ENCODE measurements at places on chromosomes 3 and 15.

DNA sequence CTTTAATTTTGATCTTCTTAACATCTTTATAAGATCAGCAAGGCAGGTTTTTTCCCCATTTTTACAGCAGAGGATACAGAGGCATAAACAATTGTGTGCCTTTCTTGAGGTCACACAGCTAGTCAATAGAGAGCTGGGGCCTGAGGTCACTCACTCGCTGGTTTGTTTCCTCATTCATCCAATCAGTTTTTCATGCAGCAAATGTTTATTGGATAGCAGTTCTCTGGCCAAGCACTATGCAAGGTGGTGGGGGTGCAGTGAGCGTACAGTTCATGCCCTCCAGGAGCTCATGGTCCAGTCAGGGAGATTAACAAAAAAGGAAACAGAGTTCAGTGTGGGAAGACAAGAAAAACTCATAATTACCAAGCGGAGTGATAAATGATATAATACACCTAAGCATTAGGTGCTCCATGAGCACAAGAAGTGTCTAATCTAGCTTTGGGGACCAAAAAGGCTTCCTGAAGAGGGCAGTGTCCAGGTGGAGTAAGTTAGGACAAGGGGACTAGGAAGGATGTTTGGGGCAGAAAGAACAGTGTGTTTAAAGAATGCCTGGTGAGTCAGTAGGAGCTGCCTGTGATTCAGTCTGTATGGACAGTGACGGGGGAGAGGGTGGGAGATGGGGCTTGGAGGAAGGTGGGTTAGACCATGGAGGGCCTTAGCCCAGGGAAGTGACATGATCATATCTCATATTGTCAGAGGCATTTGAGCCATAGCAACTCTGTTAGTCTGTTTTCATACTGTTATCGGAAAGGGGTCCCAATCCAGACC lies 29.3 kb downstream of the MAP2K5 start:
- DNase-seq, result no peak

- no peak for DNase-seq
Measured at GRCh38 chr3:1056744-1057143, 36.1 kb upstream of the CNTN6 start.

DNA sequence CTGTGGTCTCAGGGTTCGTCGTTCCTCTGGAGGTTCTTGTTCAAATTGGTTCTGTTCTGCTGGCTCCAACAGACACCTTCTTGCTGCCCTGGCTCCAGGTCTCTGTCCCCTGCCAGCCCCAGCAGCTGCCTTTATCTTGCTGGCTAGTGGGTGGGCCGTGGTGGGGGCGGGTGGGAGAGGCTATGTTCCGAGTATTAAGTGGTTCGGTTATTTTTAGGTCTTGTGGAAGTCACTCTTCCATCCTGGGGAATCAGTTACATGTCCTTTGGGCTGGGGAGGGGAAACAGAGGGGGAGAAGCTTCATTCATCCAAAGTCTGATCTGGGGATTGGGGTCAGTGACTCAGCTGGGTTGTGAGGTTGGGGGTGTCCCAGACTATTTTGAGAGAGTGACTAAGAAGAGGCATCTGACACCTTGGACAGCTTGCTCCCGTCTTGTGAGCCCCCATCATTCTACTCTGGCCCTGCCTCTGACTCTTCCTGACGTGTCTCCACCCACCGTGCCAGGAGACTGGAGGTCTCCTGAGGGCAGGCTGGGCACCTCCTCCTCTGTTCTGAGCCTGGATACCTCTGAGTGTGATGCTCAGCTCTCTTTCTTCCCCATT lies at the start of gene XIRP1:
TSS of gene XIRP1 (minus strand) at position 106 of the 603 bp plus-strand sequence. CDS start 3,150 bp downstream, outside the sequence.
- DNase-seq, result no peak

DNA sequence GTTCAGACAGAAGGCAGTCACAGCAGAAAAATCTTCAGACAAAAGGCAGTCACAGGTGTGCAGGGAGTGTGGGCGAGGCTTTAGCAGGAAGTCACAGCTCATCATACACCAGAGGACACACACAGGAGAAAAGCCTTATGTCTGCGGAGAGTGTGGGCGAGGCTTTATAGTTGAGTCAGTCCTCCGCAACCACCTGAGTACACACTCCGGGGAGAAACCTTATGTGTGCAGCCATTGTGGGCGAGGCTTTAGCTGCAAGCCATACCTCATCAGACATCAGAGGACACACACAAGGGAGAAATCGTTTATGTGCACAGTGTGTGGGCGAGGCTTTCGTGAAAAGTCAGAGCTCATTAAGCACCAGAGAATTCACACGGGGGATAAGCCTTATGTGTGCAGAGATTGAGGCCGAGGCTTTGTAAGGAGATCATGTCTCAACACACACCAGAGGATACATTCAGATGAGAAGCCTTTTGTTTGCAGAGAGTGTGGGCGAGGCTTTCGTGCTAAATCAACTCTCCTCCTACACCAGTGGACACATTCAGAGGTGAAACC lies 27.6 kb downstream of the ZNF589 start:
- DNase-seq, result peak; percentile 82

DNA sequence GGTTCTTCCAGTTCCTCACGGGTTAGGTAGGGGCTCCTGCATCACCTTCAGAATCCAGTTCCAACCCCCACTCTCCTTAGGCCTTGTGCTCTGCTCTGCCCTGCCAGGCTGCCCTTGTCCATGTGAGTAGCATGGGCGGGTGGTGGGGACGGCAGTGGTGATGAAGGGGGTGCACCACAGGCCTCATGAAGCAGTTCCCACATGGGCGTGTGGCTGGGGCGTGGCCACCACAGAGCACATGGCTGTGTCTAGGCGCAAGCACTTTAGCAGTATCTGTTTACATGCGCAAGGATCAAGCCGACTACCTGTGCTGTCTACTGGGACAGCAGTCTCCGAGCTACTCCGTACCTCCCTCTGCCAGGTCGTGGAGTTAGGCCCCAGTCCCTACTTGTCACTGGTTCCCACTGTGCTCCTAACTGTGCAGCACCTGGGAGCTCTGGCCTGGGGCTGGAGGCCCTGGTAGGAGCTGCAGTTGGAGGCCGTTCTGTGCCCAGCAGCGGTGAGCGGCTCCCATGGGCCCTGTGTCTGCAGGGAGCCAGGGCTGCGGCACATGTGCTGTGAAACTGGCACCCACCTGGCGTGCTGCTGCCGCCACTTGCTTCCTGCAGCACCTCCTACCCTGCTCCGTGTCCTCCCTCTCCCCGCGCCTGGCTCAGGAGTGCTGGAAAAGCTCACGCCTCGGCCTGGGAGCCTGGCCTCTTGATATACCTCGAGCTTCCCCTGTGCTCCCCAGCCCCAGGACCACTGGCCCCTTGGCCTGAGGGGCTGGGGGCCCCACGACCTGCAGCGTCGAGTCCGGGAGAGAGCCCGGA lies 53.5 kb downstream of the PLXNA1 start:
- no peak for DNase-seq
